ENCODE measurements at places on chromosomes 7 and 10.

DNA sequence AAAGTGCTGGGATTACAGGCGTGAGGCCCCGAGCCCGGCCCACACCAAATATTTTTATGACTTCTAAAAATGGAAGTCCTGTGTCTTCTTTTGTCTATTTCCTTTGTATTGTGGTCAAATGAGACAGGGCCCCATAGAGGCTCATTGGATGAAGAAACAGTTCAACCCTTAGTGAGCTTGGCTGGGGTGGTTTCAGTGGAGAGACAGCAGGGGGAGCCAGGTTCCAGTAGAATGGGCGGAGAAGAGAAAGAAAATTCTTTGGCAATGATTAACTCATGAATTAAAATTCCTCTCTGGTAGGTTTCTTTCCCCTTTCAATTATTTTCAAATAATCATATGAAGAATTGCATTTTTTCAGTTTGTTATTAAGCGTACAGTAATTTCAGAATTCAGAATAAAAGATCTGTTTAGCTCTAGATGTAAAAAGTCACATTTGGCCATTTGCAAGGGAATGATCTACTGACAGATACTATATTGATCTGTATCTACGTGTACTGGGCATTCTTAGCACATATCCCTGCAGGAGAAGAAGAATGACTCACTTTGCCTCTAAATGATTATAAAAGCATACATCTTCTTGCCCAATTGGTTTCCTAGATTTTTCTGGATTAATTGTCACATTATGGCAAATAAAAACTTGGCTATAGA is 43.2 kb downstream of the PNLIPRP3 start:
- peak; percentile 77 for DNase-seq

DNA sequence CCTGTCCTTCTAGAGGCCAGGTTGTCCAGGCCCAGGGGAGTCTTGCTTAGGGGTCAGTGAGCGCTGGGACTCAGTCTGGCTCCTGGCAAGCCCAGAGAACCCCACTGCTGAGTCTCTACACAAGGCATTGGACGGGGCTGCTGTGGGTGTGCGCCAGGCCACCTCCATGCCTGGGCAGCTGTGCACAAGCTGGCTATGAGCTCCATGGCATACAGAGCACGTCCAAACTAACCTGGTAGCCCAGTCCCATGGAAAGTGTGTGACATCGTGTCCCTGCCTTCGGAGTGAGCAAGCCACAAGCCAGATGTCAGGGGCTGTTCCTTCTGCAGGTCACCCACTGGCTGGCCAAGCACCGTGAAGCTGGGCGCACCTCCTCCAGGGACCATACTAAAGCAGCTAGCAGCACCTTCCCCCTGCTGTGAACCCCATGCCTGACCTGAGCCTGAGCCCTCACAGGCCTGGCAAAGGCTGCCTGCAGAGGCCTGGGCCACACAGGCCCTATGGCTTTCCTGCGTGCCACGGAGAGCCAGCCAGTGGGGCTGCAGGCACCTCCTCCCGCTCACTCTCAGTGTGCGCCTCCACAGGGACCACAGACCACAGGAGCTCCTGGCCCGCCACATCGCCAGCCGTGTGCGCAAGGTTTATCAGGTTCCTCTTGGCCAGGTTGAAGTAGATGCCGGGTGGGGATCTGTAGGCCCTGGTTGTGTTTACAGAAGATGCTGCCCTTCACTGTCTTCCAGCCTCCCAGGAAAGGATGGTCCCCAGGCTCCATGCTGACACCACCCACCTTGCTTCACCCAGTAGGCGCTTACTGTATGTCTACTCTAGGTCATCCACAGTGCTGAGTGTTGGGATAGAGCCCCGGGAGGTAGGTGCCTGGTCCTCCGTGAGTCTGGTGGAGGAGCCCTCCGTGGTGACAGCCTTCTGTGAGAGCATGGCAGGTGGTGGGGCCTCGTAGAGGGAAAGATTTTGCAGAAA is 219.7 kb downstream of the EBF3 start:
- DNase-seq = no peak

DNA sequence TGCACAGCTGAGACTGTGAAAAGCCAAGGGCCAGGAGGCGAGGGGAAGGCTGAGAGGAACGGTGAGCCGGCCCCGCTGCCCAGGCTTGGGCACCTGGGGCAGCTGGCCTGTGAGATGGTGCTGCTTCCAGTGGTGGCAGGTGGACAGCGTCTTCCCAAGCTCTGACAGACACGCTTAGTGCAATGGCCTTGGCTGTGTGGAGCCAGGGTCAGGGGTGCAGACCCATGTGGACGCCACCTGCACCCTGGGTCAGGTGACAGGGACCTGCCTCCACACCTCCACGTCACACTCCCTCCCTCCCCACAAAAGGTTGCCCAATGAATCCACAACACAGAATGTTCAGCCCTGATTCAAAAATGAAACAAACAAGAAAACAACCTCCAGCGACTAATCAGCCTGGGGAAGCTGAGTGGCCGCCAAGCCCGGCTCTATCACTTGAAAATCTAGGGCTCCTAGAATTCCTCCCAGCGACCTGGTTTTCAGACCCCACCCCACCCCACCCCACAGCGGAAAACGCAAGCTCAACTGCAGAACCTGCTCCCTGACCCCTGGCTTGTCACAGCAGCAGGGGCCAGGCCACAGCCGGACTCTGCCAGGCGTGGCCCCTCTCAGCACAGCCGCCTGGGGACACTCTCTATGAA is 54.3 kb downstream of the PRKAG2 start:
- no peak for DNase-seq

GRCh38 chr10:4825868-4826791 is at the start of gene AKR1E2:
AKR1E2 (plus strand) TSS chr10:4826207; CDS start chr10:4826325, 118 bp downstream.
- peak; percentile 78 for DNase-seq

DNA sequence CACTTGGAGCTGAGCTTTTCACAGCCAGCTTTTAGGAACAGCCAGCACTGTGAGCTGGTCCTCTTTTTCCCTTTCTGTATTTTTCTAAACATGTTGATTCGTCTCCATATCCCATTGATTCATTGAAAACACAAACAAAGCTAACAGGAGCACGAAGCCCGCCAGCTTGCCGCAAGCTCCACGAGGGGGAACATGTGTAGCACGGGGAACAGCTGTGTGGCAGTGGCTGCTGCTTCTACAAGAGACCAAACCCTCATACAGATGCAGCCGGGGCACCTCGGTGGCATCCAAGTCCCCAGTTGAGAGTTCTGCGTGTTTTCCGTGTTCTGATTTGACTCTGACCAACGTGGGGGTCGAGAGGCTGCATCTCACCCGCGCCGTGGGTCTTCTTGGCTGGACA is 80.8 kb upstream of the SH2B2 start:
- DNase-seq = no peak

DNA sequence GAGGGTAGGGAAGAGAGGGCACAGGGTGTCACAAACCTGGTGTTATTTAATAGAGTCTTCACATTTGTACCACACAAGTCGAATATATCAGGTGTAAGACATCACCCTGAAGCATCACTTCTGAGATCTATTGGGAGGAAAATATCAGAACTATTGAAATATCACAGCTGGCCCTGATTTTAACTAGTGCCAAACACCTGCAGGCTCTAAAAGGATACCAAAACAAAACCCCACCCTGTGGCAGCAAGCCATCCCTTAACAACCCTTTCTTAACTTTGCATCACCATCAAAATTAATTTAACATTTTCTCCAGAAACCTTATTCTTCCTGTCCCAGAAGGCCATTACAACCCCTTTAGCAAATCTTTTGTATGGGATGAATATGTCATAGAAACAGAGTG is 365.4 kb downstream of the SUGCT start:
- no peak for DNase-seq
